ENCODE measurements at places on chromosomes 13 and 19.

DNA sequence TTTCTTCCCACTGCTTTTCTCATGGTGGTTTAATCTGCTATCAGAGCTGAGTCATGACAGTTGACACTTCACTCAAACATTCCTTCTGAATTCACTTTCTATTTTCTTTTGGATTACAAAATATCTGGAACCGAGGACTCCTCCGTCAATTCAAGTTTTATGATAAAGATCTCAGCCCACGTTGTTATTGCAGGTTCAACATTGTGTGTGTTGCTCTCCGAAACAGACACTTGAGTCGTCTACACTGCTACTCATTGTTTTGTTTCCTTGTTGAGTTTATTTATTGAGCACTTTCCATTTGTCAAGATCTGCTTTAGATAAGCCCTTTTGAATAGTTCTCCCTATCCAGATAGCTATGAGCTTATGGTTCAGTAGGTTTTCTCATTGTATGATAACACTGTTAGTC is 636.1 kb upstream of the GPC6 start:
- DNase-seq = peak; percentile 43

- no peak for DNase-seq
Observed at GRCh38 chr13:74040200-74040599, 94.0 kb downstream of the KLF12 start.

DNA sequence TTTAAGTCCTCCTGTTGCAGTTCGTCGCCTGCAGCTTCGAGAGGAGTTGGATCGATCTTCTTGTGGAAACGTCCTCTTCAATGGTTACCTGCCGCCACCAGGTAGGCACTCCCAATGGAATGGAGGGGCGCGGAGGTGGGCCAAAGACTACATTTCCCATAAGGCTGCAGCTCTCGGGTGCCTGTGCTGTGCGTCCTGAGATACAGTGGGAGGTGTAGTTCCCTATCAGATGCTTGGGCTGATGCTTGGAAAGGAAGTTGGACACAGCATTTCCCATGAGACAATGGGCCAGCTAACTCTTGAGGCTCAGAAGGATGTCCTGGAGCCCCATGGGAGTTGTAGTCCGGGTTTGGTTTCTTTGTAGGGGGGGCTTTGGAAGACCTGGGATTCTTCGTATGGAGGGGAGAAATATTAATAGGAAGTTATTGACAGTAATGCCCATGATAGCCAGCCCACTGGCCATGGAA is 1.8 kb downstream of the SHKBP1 start:
- peak; percentile 64 for DNase-seq

DNA sequence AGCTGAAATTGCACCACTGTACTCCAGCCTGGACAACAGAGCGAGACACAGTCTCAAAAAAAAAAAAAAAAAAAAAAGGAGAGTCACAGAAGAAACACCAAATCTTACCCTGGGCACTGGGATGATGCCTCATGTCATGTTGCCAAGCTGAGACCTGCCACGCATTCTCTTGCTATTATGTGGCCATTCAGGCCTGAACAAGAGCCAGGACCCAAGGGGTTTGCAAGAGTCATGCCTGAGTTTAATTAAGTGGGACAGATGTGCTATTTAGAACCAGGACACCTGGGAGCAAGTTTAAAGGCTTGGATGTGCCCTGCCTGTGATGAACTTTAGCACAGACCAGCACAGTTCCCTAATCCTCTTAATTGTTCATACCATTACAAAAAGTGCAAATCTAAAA is 9.8 kb downstream of the PNMA8A start:
- DNase-seq = no peak

GRCh38 chr13:32609428-32609827 is 23.2 kb downstream of the PDS5B start:
- DNase-seq = no peak

GRCh38 chr13:113410472-113411201 is 42.7 kb downstream of the ADPRHL1 start:
- no peak for DNase-seq

DNA sequence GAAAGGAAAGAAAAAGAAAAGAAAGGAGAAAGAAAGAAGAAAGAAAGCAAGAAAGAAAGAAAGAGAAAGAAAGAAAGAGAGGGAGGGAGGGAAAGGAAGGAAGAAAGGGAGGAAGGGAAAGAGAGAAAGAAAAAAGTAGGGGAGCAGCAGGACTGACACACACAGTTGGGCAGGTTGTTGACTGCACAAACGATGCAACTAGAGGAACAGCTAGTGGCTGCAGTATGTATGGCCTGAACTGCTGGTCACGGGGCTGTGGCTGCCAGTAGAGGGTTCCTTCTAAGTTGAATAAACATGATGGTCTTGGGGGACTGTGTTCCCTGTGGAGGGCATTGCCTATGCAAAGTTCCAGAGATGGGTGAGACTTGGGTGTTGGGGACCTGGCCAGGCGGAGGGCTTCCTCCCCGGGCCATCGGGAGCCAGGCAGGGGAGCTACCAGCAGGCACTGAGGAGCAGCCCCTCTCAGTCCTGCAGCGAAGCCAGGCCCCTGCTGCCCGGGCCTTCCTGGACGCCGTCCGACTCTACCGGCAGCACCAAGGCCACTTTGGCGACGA is 16.7 kb upstream of the COLGALT1 start:
- no peak for DNase-seq

DNA sequence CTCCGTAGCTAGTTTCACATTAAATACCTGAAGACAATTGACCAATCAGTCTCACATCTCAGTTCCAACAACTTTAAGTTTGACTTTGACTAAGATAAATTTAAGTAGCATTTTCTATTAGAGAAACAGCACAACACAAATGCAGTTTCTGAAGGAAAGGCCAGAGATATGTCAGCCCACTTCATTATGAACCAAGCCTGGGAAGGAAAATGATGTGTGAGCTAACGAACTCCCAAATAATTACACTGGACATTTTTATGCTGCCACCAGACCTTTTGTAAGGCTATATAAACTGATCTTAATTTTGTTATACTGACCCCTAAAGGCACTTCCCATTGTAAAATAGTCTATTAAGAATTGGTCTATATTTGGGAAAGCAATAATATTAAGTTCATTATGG is 57.9 kb upstream of the DACH1 start:
- DNase-seq = no peak

DNA sequence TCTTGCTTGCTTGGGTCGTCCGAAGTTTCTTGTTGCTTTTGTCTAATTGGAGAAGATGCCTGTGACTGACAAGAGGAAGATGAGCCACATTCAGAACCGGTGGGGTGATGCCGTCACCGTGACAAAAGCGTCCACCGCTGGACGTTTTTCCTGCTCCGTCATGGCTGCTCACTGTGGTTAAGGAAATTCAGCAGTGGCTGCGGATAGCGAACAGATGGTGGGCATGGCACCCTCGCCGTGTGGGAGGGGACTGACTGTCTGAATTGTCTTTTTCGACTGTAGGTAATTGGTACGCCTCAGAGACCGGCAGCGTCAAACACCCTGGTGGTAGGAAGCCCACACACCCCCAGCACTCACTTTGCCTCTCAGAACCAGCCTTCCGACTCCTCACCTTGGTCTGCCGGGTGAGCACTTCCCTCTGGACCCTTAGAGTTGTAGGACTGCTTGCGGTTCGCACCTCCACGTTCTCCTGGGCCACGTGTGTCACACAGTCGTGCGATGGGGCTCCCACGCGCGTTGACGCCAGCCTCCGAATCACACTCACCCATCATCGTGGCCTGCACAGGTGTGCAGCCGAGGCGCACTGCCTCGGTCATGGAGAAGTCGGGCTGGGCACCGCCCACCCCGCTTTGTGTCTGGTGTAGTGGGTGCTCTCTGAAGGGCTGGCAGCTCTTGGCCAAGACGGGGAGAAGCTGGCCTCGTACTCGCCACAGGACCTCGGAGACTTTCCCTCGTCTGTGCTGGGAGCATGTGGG is 26.5 kb downstream of the ATP4B start:
- DNase-seq = peak; percentile 68

- no peak for DNase-seq
Observed at GRCh38 chr19:3603121-3603811, 3.4 kb downstream of the TBXA2R start.

DNA sequence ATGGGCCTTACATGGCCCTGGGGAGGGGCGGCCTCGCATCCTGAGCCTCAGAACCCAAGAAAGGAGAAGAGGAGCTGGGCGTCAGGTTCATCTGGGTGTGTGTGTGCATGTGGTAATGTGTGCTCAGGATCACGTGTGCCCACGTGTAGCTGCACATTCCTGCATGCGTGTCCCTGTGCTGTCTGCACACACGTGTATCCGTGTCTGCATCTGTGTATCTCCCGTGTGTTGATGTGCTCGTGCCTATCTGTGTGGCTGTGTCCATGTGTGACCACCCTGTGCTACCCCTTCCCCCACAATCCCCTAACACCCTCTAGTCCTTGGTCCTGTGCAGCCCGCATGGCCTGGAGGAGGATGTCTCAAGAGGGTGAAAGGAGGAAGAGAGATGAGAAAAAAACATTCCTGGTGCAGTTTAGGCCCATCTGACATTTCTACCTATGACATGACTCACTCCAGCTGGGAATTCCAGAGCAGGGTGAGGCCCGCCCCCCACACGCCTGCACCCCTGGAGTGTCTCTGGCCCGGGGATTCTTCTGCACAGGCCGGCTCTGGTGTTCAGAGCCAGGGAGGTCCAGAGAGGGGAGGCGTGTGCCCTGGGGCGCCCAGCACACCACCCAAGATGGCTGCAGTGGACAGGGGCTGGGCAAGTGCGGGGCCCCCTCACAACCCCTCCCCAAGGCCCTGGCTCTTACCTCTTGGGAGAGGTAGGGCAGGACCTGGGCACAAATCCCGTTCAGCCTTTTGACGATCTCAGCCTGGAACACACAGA is 7.1 kb downstream of the TLE5 start:
- DNase-seq = no peak

- no peak for DNase-seq
Observed at GRCh38 chr13:21911646-21912298, 240.9 kb downstream of the FGF9 start.

DNA sequence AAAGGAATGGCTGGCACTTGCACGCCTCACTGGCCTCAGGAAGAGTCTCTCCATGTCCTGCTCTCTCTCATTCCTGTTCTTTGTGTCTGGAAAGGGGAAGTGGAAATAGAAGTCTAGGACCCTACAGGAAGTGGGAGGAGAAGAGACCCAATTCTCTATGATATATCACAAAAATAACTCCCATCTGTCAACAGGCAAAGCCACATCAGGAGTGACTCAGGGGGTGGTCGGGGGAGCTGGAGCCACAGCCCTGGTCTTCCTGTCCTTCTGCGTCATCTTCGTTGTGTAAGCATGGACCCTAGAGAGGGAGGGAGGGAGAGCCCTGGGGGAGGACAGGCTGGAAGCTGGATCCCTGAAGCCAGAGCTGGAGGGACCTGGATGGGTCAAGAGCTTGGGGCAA is 3.0 kb downstream of the SIGLEC9 start:
- DNase-seq = no peak

GRCh38 chr13:73981595-73981994 is 152.6 kb downstream of the KLF12 start:
- DNase-seq = no peak

- no peak for DNase-seq
Observed at GRCh38 chr13:91132786-91133185, 214.7 kb upstream of the MIR17HG start.

GRCh38 chr13:76267216-76267615 is 619.0 kb downstream of the KCTD12 start:
- no peak for DNase-seq

- no peak for DNase-seq
Observed at GRCh38 chr13:114053026-114053425, 79.2 kb upstream of the C13orf46 start.

DNA sequence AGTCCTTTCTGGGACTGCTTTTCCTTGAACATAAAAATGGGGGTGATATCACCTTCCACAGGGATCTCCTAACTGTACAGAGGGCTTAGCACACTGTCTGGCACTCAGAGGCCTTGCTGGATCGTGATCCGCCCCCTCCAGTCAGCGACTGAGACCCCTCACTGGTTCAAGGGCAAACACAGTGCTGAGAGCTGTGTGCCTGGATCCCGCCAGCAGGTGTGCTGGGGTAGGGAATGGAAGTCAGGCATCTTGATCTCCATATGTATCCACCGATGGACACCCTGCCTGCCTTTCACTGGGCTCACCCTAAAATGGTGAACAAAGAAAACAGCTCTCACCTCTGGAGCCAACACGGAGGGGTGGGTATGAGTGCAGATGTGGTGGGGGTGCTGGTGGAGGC is 64.3 kb downstream of the IRS2 start:
- no peak for DNase-seq

- DNase-seq = no peak
Observed at GRCh38 chr19:2618611-2619010, 83.9 kb downstream of the GNG7 start.

- DNase-seq = no peak
Observed at GRCh38 chr19:4172861-4173473, 9.4 kb downstream of the SIRT6 start.

GRCh38 chr13:29948244-29948643 is 97.8 kb upstream of the UBL3 start:
- DNase-seq = no peak

DNA sequence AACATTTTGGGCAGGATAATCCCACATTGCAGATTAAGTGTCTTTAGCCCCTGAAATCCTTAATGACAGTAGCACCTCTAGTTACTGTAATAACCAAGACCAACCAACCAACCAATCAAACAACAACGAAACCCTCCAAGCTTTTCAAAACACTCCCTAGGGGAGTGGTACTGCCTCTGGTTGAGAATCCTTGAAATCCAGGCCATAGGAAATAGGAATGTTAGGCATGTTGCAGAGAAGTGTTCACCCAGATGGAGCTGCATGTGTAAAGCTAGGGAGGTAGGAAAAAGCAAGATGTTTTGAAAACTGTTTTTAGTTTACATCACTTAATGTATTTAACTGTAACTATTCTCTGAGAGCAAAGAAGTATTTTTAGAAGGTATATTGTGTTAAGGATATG is 4.5 kb downstream of the LACC1 start:
- DNase-seq = no peak

- DNase-seq = no peak
Observed at GRCh38 chr13:32175307-32175706, 139.9 kb downstream of the ZAR1L start.

GRCh38 chr13:77696879-77697216 is 639 bp upstream of the SLAIN1 start:
- DNase-seq = peak; percentile 47

GRCh38 chr19:17240062-17240752 is 5.5 kb downstream of the NR2F6 start:
- no peak for DNase-seq

- no peak for DNase-seq
Observed at GRCh38 chr13:97435794-97436193, 1.8 kb downstream of the RAP2A start.

DNA sequence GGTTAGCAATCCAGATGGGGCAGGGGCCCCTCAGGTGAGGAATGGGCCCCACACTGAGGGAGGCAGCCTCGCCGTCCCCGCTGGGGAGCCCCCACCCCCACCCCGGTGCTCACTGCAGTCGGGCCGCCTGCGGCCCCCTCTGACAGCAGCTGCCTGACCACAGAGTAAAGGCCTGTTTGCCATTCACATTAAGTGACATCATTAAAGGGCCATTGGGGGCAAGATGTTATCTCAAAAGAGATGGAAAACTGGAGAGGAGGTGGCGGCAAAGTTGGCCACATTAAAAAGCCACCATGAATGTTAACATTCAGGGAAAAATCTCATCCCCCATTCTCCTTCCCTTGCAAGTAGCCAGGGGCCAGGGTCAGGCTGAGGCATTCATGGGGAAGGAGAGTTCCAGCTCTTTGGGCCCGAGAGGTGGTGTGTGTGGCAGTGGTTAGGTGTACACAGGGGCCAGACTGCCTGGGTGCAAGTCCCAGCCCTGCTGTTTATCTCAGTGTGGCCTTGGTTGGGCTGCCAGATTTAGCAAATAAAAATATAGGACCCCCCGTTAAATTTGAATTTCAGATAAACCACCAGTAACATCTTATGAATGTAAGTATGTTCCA is 20.9 kb downstream of the VSTM2B start:
- no peak for DNase-seq

- no peak for DNase-seq
Observed at GRCh38 chr19:33861950-33862349, 65.3 kb downstream of the KCTD15 start.

GRCh38 chr13:39815345-39816111 is 160.1 kb downstream of the COG6 start:
- no peak for DNase-seq
